Aorta (tissue), 5 donors: ENCODE measurements at places on chromosomes 3 and 15. TPM values are rescaled to one million over a fixed set of nuclear protein-coding genes. Genes with fewer than 3 reads are reported as not detected.

ISL2 gene
- not detected for total RNA-seq

DNA sequence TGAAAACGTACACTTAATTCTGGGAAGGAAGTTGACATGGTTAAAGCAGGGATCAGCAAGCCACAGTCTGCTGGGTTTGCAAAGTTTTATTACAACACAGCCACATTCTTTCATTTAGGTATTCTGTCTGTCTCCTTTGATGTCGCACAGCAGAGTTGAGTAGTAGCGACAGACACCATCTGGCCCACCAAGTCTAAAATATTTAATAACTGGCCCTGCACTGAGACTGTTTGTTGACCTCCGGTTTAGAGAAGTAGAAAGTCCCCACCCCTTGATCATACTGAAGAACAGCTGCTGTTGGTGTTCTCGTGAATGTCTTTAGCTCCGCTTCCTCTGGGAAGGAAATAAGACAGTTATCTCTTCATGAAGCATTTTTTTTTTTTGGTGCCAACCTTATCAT, 66.2 kb downstream of the MCTP2 start:
- no peak overlapping the region for H3K4me3 ChIP-seq
- H3K36me3 ChIP-seq: no peaks in the 10 kb centered on the region
- H3K27ac ChIP-seq: no peak overlapping the region
- H3K4me1 ChIP-seq: no peaks in the 10 kb centered on the region
- no peak for DNase-seq

DNA sequence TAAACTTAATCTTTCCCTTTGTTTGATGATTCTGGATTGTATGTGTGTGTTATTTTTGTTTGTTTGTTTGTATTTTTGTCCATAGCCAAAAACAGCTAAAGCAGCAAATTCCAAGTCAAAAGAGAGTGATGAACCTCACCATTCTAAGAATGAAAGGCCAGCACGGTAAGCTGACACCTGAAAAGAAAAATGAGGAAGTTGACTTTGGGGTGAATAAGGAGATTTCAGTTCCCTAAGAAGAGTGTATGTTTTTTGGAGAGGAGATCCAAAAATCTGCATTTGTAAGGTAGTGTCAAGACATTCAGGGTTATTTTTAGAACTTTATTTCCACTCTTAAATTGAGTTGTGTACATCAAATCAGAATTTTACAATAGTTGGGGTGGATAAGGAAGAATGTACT, 52.3 kb upstream of the UTS2B start:
- no peak overlapping the region for H3K27ac ChIP-seq
- H3K4me3 ChIP-seq: no peak overlapping the region
- no peaks in the 10 kb centered on the region for H3K4me1 ChIP-seq
- no peaks in the 10 kb centered on the region for H3K27me3 ChIP-seq
- H3K36me3 ChIP-seq: peaks cover 13% of the 10 kb centered on the region
- no peak for DNase-seq

DNA sequence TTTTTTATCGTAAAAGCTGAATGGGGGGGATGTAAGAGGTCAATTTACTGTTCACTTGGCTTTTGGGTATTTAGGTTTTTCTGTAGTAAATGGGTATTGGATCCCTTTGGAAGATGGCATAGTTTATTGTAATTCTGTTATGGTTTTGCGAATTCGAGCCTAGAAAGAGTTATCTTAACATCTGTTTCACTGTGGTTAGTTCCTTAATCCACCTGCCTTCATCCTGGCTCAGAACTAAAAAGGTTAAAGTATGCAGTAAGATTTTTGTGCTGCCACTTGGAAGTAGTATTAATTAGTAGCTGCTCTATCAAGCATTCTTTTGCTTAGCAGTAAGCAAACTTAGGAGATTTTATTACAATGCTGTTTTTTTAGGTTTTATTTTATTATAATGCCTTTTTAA, 62.4 kb downstream of the ARIH1 start:
- H3K27ac ChIP-seq: no peak overlapping the region
- no peak overlapping the region for H3K4me3 ChIP-seq
- DNase-seq: no peak
- H3K4me1 ChIP-seq: no peaks in the 10 kb centered on the region
- no peaks in the 10 kb centered on the region for H3K27me3 ChIP-seq

GRCh38 chr15:50485389-50485788, 61.1 kb downstream of the USP50 start:
- DNase-seq: no peak
- H3K27ac ChIP-seq: no peak overlapping the region
- no peaks in the 10 kb centered on the region for H3K4me1 ChIP-seq

DNA sequence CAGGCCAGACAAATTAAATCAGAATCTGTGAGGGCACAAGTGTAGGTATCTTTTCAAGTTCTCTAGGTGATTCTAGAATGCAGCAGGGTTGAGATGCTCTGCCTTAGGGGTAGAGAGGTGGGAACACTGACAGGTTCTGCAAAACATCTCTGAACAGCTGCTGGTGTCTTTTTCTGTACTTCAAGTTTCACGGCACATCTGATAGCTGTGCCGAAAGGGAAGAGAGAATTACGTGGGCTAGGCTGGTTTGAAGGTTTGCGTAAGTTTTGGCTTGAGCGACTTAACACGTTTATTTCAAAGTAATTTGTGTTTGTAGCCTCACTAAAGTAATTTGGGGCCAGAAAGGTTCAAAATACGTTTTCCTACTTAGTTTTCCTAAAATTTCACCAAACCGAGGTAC, 22.5 kb downstream of the PXK start:
- DNase-seq: no peak
- H3K27me3 ChIP-seq: no peaks in the 10 kb centered on the region
- no peaks in the 10 kb centered on the region for H3K4me1 ChIP-seq
